ENCODE measurements at places on chromosomes 6 and 20. TPM values are rescaled to one million over a fixed set of nuclear protein-coding genes. Genes with fewer than 3 reads are reported as not detected.

The SYNCRIP gene
- total RNA-seq = 88.8 TPM

The PREP gene
- total RNA-seq = 18.0 TPM

The ZSCAN23 gene
- total RNA-seq = 3.1 TPM

The UBE2V1 gene
- total RNA-seq = 62.0 TPM

The GABRR1 gene
- not detected for total RNA-seq

The DDR1 gene
- 173 TPM for total RNA-seq

The SLC17A9 gene
- total RNA-seq = 12.0 TPM

The PLAGL1 gene
- total RNA-seq = 9.5 TPM

The HSPA1L gene
- 1.1 TPM for total RNA-seq

The SAPCD1 gene
- 2.2 TPM for total RNA-seq

The RAE1 gene
- total RNA-seq = 53.8 TPM

The ELOVL2 gene
- 0.27 TPM for total RNA-seq

The TREML1 gene
- not detected for total RNA-seq

The LHFPL5 gene
- not detected for total RNA-seq

- DNase-seq = no peak
These were observed 406.9 kb downstream of the CDH26 start for GRCh38 chr20:60365064-60365666.

- no peak for DNase-seq
These were observed 12.1 kb downstream of the SCAND1 start for GRCh38 chr20:35942243-35942642.

DNA sequence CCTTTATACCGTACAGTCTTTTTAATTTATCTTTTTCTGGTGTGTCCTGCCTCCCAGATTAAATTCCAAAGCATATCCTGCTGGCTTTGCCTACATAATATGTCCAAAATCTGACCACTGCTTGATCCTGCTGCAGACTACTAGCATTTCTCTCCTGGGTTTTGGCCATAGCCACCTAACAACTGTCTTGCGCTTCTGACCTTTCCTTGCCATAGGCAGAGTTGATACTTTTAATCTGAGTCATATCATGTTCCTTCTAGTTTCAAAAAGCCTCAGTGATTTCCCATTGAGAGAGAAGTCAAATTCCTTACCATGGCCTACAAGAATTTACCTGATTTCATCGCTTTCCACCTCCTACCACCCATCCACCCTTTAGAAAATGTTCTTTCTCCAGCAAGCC lies 104.8 kb downstream of the BCKDHB start:
- DNase-seq = no peak

DNA sequence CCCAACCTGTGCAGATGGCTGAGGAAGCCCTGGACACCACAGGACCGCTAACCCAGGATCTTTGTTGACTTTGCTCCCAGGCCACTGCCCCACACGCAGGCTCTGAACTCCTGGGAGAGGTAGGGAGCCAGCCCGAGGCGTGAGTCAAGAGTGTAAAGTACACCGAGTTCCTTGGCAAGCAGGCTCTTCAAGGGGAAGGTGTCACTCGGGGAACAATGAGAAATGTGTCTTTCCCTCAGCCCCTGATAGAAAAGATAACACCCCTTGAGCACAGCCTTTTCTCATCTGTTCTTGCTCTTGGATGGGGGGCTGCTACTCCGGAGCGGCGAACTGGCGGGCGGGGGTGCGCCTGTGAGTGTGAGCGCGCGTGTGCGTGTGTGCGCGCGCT lies 472 bp upstream of the EDN3 start:
- no peak for DNase-seq

- DNase-seq = peak; percentile 55
These were observed 175.2 kb downstream of the ZMYND8 start for GRCh38 chr20:47181056-47181862.

- no peak for DNase-seq
These were observed 3.7 kb upstream of the SIRPA start for GRCh38 chr20:1891263-1892118.

DNA sequence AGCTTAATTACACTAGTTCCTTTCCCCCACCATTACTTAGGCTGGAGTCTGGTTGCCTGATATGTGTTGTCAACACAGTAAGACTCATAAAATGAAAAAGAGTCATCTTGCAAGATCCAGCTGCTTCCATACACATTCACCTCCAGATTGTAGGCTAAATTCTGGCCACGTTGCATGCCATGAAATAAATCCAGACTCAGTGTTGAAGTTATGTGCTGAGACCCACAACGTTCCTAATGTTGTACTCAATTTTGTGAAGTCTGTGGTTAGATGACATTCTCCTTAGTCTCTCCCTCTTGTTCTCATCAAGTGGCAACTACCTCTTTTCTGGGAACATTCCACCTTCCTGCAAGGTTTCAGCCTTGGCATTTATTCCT lies 212.3 kb downstream of the LMBRD1 start:
- no peak for DNase-seq

DNA sequence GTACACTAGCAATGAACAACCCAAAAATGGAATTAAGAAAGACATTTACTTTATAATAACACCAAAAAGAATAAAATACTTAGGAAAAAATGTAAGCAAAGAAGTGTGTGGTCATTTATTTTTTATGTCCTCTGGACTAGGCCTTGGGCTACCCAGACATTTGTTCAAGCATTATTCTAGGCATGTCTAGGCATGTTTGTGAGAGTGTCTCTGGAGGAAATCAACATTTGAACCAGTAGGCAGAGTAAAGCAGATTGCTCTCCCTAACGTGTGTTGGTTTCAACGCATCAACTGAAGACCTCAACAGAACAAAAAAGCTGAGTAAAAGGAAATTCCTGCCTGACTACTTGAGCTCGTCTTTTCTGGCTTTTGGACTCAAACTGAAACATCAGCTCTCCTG lies 84.5 kb downstream of the ANKEF1 start:
- no peak for DNase-seq

DNA sequence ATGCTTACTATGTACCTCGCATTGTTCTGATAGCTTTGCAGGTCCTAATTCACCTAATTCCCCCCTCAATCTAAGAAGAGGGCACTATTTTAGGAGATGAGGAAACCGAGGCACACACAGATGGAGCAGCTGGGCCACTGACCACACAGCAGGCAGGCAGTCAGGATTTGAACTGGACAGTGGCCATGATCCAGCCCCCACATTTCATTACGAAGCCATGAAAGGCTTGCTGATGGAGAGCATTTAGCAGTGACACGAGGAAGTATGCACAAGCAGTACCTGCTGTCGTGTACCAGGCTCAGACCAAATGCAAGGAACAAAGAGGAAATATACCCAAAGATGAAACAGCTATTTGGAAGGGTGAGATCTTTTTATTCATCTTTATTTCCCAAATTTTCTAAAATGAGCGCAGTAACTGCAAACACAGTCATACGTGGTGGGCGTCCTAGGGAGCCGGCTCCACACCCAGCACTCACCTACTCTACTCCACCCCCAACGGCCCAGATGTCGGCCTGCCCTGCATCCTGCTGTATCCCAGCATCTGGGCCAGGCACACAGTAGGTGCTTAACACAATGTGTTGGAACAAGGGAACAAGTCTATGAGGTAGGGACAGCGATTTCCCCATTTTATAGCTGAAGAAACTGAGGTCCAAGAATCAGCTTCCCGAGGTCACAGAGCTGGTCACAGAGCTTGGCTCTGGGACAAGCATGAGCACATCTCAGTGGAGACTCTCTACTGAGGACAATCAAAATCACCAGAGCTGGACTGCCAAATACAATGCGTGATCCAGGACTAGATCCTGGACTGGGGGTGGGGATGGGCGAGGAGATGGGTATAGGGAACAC lies 15.0 kb downstream of the PREX1 start:
- DNase-seq = no peak

GRCh38 chr6:129340983-129341382 lies 369.0 kb downstream of the ARHGAP18 start:
- DNase-seq = no peak

- no peak for DNase-seq
These were observed 381.2 kb downstream of the C6orf118 start for GRCh38 chr6:164928057-164928727.

- no peak for DNase-seq
These were observed 121.0 kb downstream of the PREX1 start for GRCh38 chr20:48706710-48707365.

GRCh38 chr6:147554281-147554680 lies 45.8 kb downstream of the SAMD5 start:
- DNase-seq = no peak

- DNase-seq = no peak
These were observed 158.7 kb downstream of the SOX4 start for GRCh38 chr6:21752054-21752811.

DNA sequence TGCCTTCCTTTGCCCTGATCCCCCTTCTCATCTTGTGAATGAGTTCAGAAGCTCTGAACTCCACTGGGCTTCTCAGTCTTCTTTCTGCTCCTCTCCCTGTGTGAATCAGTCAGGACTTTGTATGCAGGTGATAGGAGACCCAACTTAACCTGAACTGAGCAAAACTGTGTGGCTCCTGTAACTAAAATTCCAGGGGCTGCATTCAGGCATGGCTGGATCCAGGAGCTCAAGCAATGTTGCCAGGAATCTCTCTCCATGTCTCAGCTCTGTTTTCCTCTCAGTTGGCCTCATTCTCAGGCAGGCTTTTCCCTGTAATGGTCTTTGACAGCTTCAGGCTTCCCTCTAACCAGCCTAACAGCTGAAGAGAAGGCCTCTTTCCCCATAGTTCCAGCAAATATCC lies 50.9 kb upstream of the ZNFX1 start:
- no peak for DNase-seq

GRCh38 chr6:168370310-168370991 lies 50.9 kb upstream of the DACT2 start:
- DNase-seq = no peak

GRCh38 chr6:136563386-136564152 lies 13.3 kb upstream of the MAP7 start:
- no peak for DNase-seq

GRCh38 chr20:51034988-51035656 lies 12.2 kb upstream of the KCNG1 start:
- no peak for DNase-seq

GRCh38 chr20:10837901-10838300 lies 164.1 kb upstream of the JAG1 start:
- DNase-seq = no peak

DNA sequence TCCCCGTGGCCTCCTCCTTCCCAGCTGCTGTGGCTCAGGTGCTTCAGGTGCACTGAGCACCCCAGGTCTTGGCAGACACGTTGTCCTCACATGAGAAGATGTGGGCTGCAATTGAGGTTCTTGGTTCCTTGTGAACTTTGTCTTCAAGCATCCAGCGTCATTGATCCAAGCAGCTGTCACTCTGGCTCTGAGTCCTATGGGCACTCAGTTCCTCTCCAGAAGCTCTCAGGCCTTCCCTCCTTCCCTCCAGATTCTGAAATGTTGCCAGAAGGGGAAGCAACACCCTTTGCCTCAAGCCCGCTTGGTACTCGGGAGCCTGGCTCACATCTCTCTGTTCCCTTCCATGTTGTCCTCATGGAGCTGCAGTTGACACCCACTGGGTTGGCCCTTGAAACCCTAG lies 8.4 kb upstream of the MRGBP start:
- DNase-seq = no peak

- no peak for DNase-seq
These were observed 10.4 kb downstream of the NOX3 start for GRCh38 chr6:155444952-155445903.

DNA sequence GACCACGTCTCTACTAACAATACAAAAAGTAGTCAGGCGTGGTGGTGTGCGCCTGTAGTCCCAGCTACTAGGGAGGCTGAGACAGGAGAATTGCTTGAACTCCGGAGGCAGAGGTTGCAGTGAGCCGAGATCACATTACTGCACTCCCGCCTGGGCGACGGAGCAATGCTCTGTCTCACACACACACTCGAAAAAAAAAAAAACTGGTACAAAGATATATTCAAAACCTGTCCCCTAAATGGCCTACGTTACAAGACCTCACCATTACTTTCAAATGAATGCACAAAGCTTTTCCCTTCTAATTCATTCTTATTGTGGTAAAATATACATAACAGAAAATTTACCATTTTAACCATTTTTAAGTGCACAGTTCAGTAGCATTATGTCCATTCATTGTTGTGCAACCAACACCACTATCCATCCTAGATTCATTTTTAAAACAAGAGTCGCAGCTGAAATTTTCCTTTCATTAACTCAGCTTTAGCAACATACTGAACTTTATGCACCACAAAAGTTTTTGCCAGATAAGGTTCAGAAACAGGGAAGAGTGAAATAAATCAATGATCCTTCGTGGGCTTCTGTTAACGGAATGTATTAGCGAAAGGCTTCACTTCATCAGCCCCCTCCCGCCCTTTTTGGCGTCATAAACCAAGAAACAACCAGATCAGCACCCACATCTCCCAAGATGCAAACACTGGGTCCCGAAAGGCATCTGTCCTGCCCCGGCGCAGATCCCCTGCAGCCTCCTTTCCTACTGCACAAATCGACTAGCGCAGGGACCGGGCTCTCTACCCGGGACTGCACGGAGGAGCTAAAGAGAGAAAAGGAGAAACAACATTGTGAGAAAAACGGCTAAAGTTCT lies 825 bp upstream of the FAM135A start:
- DNase-seq = no peak

DNA sequence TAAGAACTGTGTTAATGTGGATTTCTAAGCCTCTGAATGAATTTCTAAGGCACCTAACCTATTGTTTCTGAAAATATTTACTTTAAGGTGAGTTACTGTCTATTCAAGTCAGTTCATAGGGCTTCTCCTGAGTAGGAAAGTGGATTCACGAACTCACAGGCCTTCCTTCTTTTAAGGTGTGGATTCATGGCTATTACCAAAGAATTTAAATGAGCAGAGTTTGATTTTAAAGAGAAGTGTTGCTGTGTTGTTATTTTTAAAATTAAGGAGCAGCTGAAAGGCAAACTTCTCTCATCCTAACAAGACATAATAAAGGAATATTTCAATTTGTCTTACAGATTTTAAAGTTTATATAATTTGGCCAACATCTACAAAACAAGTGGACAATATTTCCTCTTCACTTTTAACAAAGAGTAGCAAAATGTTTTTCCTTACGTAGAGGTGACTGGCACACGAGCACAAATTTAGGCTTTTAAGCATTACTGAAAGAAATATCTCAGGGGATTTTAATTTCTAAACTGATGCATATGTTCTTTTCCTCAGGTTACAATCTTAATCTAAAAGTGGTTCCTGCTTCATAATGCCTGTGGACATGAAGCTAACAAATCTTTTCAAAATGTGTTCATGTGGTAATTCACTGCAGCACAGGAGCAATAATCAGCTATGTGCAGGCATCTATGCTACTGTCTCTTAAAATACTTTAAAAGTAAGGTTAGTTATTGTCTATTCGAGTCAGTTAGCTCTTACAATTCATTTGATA lies 602 bp upstream of the TSPYL4 start:
- DNase-seq = no peak

DNA sequence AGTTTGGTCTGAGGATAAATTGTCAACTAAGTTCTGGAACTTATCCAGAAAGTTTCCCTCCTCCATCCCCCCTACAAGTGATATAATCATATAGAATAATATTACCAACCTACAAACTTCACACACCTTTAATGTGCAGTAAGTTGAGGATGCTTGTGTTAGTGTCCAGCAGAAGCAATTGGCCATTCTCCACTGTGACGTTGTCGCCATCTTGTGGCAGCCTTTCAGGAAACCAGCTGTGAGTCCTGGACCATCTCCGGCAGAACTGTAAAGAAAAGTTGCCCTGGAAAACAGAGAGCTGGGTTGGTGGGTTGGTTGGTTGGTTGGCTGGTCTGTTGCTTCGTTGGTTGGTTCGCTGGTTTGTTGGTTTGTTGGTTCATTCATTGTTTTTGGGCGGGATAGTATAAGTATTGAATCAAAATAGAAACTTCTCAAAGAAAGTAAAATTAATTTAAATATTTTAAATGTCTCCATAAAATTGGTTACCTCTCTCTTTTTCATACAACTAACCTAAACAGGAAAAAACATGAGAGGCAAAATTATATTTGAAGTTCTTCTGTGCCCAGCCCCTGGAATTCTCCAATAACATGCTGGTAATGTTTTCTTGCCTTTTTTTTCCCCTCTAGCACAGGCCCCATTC lies 127.5 kb downstream of the PKHD1 start:
- peak; percentile 16 for DNase-seq
